Activated CD4-positive, CD25-positive, alpha-beta regulatory T cell treated with anti-CD3 and anti-CD28 coated beads, Interleukin-2, amount 50 U/mL, for 16 hours (primary cell): ENCODE measurements at places on chromosomes 3 and 15.

- no peak for DNase-seq
Observed at GRCh38 chr3:185397676-185398075, 34.7 kb downstream of the MAP3K13 start.

DNA sequence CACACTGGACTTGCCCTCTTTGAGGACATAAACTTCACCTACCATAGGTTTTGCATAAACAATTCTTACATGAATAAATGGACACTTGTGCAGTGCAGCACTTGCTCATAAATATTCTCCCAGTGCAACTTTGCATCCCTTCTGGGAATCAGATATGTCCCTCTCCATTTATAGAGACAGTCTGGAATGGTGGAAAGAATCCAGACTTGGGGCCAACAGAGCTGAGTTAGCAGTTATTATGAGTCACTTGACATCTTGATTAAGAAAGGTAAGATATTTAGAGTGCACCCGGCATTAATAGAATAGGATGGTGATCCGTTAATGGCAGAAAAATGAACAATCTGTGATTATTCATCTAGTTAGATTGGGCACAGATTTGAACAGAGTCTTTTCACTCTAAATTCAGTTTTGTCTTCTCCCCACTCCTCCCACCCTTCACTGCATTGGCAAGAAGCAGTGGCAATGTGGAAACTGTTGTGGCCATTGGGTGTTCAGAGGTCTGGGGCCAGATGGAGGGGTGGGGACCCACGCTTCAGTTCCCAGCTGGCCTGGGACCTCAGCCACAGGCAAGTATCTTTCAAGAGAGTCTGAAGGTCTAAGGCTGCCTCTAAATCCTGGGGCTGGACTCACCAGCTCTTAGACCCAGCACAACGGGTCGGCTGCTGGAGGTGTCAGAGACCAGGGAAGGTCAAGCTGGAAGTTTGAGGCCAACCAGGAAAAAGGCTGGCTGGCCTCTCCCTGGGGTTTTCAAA is 58.9 kb upstream of the KY start:
- DNase-seq = no peak

DNA sequence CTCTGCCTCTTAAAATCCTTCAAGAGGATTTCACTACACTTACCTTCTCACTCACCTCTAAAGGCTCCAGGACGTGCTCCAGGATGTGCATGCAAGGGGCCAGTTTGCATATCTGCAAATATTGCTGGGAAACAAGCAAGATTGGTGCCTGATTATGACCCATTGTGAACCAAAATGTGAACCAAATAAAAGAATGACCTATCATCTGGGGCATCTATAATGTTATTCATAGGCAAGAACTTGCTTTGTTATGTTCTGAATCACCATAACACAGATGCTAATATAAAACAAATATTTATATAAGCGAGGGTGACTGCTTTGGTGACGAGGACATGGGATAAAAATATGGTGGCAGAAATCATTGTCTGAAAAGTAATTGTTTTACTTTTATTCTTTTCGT is 5.5 kb downstream of the IL12A start:
- no peak for DNase-seq

- no peak for DNase-seq
Observed at GRCh38 chr15:90412356-90413194, 24.5 kb downstream of the IQGAP1 start.

- no peak for DNase-seq
Observed at GRCh38 chr3:149575213-149575960, 82.4 kb downstream of the WWTR1 start.

GRCh38 chr3:141275032-141275422 is 43.4 kb downstream of the PXYLP1 start:
- DNase-seq = no peak
